ENCODE measurements at places on chromosomes 1 and 21.

DNA sequence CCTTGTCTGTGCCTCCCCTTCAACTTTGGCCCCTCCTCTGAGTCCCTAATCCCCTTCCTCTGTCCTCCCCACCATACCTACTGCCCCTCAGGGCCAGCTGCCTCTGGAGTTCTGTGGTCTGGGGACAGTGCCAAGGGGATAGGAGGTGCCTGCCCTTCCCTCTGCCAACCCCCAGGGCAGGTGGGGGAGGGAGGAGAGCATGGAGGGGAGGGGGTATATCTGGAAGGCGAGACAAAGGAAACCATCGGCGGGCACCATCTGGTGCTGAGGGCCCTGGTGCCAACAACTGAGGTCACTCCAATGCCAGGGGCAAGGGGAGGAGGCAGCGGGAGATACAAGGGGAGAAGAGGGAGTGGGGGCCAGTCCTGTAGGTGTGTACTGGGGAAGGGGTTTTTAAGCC is 9.6 kb downstream of the RAB25 start:
- DNase-seq: no peak

- DNase-seq: peak; percentile 38
Measured at GRCh38 chr1:67771152-67771551, 62.1 kb downstream of the GNG12 start.

DNA sequence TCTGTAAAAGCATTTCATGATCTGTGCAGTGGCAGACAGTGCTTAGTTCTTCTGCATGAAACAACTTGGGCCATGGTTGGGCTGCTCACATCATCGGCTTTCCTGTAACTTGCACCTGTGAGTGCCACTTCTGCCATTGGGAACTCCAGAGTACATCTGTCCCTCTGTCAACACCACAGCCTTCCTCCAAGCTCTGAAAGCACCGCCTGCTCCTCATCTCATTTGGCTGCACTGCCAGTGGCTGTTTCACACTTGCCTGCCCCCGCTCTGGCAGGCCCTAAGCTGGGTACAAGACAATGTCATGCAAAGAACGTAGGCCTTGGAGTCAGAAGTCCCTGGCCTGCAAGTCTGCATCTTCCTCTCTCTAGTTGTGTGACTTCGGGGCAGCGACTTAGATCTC is 46.4 kb downstream of the DDX20 start:
- no peak for DNase-seq

GRCh38 chr1:82920418-82921248 is 1078.3 kb downstream of the TTLL7 start:
- no peak for DNase-seq

DNA sequence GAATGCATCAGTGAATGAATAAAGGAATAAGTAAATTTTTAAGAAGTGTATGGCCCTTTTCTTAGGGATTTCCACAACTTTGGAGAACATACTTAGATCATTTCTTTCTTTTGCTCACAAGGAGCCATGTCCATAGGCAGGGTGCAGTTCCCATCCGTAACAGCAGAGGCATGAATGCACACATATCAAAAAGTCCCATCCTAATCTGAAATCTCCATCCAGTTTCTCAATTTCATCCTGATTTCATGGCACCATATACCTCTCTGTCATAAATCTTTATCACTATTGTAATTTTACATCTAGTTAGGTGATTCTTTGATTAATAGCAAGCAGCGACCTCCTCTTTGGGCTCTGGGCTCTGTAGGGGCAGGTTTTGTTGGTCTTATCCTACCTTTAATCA is 359.2 kb downstream of the RRAGC start:
- no peak for DNase-seq

GRCh38 chr1:32618673-32619221 is 31.6 kb downstream of the ZBTB8OS start:
- DNase-seq: no peak

DNA sequence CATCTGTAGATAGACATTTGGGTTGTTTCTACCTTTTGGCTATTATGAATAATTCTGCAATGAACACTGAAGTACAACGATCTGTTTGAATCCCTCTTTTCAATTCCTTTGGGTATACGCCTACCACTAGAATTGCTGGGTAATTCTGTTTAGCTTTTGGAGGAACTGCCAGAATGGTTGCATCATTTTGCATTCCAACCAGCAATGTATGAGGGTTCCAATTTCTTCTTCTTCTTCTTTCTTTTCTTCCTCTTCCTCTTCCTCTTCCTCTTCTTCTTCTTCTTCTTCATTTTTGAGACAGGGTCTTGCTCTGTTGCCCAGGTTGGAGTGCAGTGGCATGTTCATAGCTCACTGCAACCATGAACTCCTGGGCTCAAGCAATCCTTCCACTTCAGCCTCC is 13.8 kb upstream of the THEM5 start:
- DNase-seq: no peak

GRCh38 chr1:20712215-20712577 is 5.6 kb downstream of the KIF17 start:
- DNase-seq: no peak

DNA sequence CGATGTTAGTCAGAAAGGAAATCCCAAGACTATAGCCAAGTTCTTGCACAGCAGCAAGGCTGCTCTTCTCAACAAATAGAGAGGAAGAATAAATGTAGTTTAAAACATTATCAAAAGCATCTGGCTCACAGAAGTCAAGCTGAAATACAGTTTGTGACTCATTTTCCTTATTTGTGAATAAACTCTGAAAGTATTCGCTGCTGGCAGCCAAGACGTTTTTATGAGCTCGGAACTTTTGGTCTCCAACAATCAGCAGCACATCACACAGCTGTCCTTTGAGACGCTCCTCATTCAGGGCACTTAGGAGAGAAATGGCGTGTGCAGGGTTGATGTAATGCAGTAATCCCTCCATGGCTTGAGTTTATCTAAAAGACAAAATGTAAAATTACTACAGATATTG is 16.4 kb downstream of the ZBTB21 start:
- DNase-seq: no peak

DNA sequence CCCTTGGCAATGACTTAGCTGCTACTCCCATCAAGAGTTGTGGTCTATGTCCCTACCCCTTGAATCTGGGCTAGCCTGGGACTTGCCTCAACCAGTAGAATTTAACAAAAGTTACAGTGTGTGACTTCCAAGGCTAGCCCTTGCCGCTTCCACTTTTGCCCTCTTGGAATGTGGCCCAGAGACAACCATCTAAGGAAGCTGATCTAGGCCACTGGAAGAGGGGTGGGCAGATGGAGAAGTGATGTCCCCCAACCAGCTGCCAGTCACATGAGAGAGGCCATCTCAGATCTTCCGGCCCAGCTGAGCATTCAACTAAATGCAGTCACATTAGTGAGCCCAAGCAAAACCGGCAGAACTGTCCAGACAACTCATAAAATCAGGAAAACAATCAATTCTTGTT is 115.1 kb downstream of the TOMM20 start:
- DNase-seq: no peak

GRCh38 chr1:11414926-11415538 is 63.9 kb upstream of the DISP3 start:
- DNase-seq: no peak

DNA sequence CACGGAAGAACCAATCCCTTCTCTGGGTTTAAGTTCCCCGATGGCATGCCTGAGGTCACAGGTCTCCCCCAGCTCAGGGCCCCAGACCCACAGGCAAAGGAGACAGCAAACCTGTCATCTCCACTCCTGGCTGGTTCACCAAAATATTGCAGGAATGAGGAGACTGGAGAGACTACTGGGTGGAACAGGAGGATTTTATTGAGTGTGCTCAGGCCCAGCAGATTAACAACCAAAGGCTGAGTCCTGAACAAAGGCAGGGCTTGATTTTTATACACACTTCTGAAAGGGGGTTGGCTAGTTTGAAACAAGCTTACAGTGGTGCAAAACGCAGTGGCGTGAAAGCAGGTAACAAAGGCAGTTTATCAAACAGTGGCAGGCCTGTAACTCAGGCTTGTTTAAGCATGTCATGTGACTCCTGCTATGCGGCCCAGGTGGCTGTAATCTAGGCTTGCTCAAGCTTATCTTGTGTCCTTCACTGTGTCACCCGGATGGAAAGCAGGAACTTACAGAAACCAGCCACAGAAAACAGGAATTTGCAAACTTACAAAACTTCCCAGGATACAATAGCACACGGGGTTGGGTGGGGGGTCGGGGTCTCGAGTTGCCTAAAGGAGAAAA is 27.4 kb upstream of the KCNJ15 start:
- DNase-seq: no peak

GRCh38 chr1:5634893-5635292 is 357.3 kb downstream of the NPHP4 start:
- no peak for DNase-seq

- no peak for DNase-seq
Measured at GRCh38 chr21:34510148-34511142, 1.6 kb downstream of the KCNE1 start.

- no peak for DNase-seq
Measured at GRCh38 chr1:8226747-8227146, 91.2 kb upstream of the SLC45A1 start.

DNA sequence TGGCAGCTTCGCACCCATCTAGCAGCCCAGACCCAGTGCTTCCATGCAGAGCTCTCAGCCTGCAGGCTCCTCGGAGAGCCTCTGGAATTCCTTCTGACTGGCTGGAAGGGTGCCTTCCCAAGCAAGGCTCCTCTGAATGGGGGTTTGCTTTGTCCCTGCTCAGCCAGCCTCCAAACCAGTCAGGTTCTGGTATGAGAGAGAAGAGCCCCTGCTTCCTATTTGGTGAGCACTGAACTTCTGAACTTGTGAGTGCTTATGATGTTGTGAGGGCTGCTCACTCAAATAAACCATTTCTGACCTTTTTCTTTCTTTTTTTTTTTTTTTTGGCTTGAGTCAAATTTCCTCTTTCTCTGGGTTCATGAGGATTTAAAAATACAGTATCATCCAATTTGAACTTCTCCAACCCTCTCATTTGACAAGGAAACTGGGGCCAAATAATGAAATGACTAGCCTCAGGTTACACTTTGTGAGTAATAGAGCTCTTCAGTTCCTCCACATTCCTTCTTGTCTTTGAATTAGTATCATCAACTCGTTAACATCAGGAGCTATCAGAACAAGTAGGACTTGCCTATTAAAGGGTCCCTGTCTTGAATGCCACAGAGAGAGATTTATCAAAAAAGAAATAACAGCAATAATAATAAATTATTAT is 39.6 kb downstream of the GFI1 start:
- peak; percentile 16 for DNase-seq

- DNase-seq: no peak
Measured at GRCh38 chr1:199269241-199269640, 630.4 kb downstream of the PTPRC start.

DNA sequence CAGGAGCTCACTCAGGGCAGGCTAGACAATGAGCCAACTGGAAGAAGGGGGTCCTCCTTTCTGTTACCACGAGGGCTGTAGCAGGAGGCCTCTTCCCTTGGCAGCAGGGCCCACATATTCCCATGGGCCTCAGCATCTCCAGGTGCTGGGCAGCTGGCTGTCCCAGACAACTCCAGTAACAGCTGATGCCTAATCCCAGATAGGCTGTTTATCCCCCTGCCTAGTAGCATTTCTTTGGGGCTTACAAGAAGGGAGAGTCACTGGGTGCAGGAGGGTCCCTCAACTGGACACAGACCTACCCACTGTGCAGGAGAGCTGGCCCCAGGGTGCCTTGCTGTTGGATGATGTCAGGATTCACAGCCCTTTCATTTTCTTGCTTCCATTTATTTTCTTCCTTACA is 278.2 kb downstream of the DSCAM start:
- no peak for DNase-seq

GRCh38 chr21:45862543-45863207 is 118.9 kb upstream of the COL6A1 start:
- DNase-seq: no peak

GRCh38 chr1:192573499-192573898 is 2.1 kb upstream of the RGS1 start:
- no peak for DNase-seq

DNA sequence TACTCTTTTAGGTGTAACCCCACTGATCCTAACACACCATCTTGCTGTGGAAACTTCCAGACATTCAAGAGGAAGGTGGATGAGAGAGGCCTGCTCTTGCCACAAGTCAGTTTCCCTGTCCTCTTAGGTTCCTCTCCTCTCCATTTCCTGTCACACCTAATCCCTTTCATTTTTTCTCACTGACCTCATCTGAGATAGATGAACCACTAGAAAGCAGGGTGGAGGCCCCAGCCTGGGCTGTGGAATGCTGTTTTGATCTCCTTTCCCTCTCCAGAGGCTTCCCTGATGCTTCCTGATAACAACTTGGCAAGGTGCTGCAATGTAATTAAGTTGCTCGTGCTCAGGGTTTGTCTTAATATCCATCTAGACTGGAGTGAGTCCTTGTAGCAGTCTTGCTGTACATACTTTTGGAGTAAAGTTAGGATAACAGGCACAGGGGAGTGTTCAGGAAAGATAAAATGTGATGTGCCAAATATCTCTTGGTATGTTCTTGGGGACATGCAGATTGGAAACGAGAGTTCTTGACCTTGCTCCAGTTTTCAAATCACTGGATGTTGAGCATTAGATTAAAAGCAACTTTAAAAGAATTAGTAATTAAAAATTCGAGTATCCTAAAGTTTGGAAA is 11.2 kb downstream of the LRRC42 start:
- peak; percentile 85 for DNase-seq

DNA sequence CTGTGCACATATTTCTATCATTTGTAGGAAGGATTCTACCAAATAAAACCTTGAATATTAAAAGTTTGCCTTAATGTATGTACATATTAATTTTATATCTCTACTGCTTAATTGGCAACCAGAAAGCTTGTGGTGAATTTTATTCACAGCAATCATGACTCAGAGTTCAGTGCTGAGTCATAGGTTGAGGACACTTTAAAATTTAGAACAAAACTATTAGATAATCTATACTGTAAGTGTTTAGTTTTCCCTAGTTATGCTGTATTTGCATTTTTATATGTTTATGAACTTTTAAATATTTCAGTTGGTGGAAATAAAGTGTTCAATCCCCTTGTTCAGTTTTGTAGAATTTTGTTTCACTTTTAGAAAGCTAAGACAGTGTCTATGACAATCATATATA is 841.5 kb downstream of the KCNT2 start:
- peak; percentile 48 for DNase-seq

- no peak for DNase-seq
Measured at GRCh38 chr1:211613951-211614350, 35.0 kb upstream of the SLC30A1 start.

DNA sequence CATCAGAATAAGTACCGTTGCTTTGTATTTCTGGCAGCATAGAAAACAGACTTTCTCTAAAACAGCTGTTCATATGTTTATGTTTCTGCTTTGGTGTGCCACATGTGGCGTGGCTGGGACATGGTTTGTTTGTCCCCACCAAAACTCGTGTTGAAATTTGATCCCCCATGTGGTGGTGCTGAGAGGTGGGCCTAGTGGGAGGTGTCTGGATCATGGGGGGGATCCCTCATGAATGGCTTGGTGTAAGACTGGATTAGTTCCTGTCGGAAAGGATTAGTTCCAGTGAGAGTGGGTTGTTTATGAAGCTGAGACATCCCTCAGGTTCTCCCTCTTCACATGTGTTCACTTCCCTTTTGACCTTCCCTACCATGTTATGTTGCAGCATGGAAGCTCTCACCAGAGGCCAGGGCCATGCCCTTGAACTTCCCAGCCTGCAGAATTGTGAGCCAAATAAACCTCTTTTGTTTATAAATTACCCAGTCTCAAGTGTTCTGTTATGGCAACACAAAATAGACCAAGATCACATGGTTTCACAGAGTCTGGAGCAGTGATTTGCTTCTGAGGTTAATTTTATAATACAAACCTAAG is 17.9 kb upstream of the H3-3A start:
- no peak for DNase-seq

Data from RWPE1 (cell line).